ENCODE measurements at places on chromosomes 5 and 9. TPM values are rescaled to one million over a fixed set of nuclear protein-coding genes. Genes with fewer than 3 reads are reported as not detected.

The PCDHGA12 gene
- 10.2 TPM for total RNA-seq

DNA sequence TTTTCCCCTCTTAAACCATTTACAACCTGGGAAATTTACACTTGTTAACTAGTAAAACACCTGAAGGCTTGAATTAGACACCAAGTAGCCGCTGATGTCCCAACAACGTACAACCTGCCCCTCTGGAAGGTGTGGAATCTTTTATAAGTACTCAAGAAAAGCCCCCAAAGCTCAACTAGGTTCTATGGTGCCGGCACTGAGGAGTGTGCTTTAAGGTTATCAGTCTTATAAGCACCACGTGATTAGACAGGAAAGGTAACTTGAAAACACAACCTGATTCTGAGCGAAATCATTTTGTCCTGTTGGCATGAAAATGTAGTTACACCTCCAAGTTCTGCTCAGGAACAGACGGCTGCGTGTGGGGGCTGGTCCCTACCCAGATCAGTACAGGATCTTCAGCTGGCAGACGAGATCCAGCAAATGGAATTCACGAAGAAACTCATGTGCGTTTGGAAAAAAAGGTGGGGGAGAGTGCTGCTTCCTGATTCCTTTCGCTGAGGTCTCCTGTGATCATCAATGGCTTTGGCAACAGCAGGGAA is 195.5 kb downstream of the MEF2C start:
- DNase-seq = no peak

The ENTREP1 gene
- 10.1 TPM for total RNA-seq

- DNase-seq = no peak
Measured at GRCh38 chr9:94899464-94900221, 173.1 kb downstream of the AOPEP start.

- no peak for DNase-seq
Measured at GRCh38 chr5:156794687-156795086, 55.4 kb upstream of the PPP1R2B start.

DNA sequence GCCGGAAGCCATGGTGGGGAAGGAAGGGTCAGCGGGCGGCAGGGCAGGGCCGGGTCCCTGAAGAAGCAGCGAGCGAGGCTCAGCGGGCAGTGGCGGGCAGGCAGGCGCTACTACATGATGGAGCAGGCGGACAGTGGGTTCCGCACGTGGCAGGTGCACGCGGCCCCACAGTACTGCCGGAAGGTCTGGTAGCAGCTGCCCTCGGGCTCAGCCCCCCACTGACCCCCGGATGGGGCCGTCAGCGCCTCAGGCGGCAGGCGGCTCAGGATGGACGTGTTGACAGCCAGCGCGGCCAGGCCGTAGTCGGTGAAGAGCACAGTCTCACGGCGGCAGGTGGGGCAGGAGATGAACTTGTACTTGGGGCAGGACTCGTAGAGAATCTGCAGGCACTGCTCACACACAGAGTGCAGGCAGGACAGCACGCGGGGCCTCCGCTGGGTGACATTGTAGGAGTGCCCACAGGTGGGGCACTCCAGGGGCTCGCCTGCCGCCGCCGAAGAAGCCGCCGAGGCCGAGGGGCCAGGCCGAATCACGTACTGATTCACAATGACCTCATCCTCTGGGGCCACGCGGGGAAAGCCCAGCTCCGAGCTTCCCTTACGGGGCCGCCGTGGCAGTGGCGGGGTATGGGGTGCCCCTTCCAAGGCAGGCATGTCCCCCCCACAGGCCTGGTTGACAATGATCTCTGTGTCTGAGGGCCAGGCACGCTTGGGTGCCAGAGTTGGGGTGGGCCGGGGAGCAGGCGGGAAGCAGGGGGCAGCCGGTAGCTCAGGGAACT is 1.5 kb downstream of the RNF208 start:
- no peak for DNase-seq

DNA sequence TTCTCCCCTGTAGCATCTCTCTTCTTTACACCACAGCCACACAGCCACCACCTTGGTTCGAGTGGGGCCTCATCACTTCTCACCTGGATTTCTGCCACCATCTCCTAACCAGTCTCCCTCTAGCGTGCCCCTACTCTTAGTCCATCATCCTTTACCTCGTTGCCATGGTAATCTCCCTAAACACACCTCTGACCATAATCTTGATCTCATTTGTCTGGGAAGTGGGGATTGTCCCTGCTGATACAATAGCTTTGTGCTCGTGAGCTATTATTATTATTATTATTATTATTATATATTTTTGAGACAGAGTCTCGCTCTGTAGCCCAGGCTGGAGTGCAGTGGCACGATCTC is 76.5 kb upstream of the HSPA9 start:
- DNase-seq = no peak

DNA sequence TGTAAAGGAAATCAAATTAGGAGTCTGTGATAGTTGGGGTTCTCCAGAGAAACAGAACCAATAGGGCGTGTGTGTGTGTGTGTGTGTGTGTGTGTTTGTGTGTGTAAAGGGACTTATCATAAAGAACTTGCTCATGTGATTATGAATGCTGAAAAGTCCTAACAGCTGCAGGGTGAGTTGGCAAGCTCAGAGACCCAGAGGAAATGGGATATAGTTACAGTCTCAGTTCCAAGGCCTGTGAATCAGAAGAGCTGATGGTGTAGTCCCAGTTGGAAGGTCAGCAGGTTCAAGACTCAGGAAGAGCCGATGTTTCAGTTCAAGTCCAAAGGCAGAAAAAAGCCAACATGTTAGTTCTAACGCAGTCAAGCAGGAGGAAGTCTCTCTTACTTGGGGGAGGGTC is 214.2 kb downstream of the ELAVL2 start:
- no peak for DNase-seq

The MLANA gene
- total RNA-seq = not detected

The TTC33 gene
- total RNA-seq = 17.6 TPM

GRCh38 chr9:135379540-135380267 is 99.9 kb upstream of the PPP1R26 start:
- no peak for DNase-seq

Measured in mucosa of gallbladder (tissue), 1 donor.